ENCODE measurements at places on chromosomes 2 and 18. TPM values are rescaled to one million over a fixed set of nuclear protein-coding genes. Genes with fewer than 3 reads are reported as not detected.

SPP2 gene
- not detected for total RNA-seq

PNPT1 gene
- total RNA-seq = 85.2 TPM

- H3K27ac ChIP-seq = no peak overlapping the region
- no peaks in the 10 kb centered on the region for H3K36me3 ChIP-seq
- peak overlapping the region; percentile 44 for H3K4me3 ChIP-seq
- peaks cover 28% of the 10 kb centered on the region for H3K4me1 ChIP-seq
- no peaks in the 10 kb centered on the region for H3K27me3 ChIP-seq
- DNase-seq = no peak
Observed at GRCh38 chr2:237859082-237859433, 365 bp upstream of the RAMP1 start.

- no peaks in the 10 kb centered on the region for H3K36me3 ChIP-seq
- DNase-seq = no peak
- H3K27ac ChIP-seq = no peak overlapping the region
- no peaks in the 10 kb centered on the region for H3K4me1 ChIP-seq
- H3K27me3 ChIP-seq = no peaks in the 10 kb centered on the region
- H3K4me3 ChIP-seq = no peak overlapping the region
Observed at GRCh38 chr2:144249035-144249637, 270.8 kb downstream of the ZEB2 start.

DNA sequence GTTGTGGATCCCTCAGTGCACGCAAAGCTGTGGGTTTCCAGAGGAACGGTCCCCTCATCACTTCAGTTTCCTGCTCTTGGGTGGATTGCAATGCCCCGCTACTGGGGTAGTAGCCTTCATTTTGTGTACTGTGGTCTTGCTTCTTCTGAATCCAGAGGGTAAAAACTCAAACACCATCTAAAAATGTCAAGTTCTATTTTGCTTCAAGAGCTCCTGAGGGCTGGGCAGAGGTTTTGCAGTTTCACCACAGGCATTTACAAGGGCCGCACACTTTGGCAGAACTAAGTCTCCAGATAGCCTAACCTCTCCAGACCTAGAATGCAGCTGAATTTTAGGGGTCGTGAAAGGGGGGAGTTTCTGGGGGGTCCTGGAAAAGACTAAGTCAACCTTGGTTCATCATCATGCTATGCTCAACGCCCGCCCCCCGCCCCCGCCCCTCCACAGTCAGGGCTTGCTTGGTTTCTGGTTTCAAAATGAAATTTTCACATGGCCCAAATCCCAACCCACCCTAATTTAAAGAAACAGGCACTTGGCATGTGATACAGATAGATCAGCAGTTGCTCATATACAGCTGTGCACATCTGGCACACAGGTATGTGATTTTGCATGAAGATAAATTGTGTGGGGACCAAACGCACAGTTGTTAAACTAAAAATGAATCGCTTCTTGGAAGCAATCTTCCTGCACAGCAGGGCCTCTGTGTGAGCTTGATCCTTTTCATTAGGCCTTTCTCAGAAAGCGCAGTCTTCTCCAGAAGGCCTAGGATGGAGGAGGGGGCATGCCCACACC is 329.6 kb downstream of the OSR1 start:
- no peak overlapping the region for H3K27ac ChIP-seq
- H3K4me3 ChIP-seq = no peak overlapping the region
- no peaks in the 10 kb centered on the region for H3K4me1 ChIP-seq
- H3K36me3 ChIP-seq = no peaks in the 10 kb centered on the region
- DNase-seq = no peak

- no peak overlapping the region for H3K4me3 ChIP-seq
- H3K27me3 ChIP-seq = no peaks in the 10 kb centered on the region
- no peak for DNase-seq
- no peak overlapping the region for H3K27ac ChIP-seq
- H3K36me3 ChIP-seq = no peaks in the 10 kb centered on the region
Observed at GRCh38 chr2:130289780-130290179, 52.9 kb upstream of the IMP4 start.
